ENCODE measurements at places on chromosomes 12 and 14. TPM values are rescaled to one million over a fixed set of nuclear protein-coding genes. Genes with fewer than 3 reads are reported as not detected.

Gene RHEBL1
- 3.2 TPM for polyA plus RNA-seq

Gene RHNO1
- 48.4 TPM for polyA plus RNA-seq

Gene TMEM132D
- polyA plus RNA-seq: not detected

Gene TRHDE
- polyA plus RNA-seq: not detected

Gene C1R
- not detected for polyA plus RNA-seq

Gene PZP
- polyA plus RNA-seq: not detected

Gene GPX2
- not detected for polyA plus RNA-seq

Gene PLEKHG3
- 4.7 TPM for polyA plus RNA-seq

Gene C14orf132
- polyA plus RNA-seq: 0.04 TPM

Gene KRT85
- not detected for polyA plus RNA-seq

Gene IFI27L1
- 9.1 TPM for polyA plus RNA-seq

Gene SLC22A17
- 0.49 TPM for polyA plus RNA-seq

Gene KRT8
- not detected for polyA plus RNA-seq

Gene ASCL1
- not detected for polyA plus RNA-seq

Gene NFE2
- polyA plus RNA-seq: 0.44 TPM

Gene LMO3
- polyA plus RNA-seq: not detected

Gene OVCH1
- not detected for polyA plus RNA-seq

Gene PGF
- not detected for polyA plus RNA-seq

Gene OR6C70
- polyA plus RNA-seq: not detected

Gene PIANP
- not detected for polyA plus RNA-seq

Gene SDSL
- 0.43 TPM for polyA plus RNA-seq

Gene ART4
- polyA plus RNA-seq: not detected

Gene DAO
- not detected for polyA plus RNA-seq

Gene TPPP2
- not detected for polyA plus RNA-seq

Gene SIRT4
- polyA plus RNA-seq: 0.74 TPM

Gene NACA
- 1,127 TPM for polyA plus RNA-seq

Gene CDH24
- polyA plus RNA-seq: 0.09 TPM

Gene PPP1R1A
- polyA plus RNA-seq: not detected

Gene BDKRB2
- not detected for polyA plus RNA-seq

Gene ARHGAP9
- polyA plus RNA-seq: 129 TPM

Gene KRT75
- polyA plus RNA-seq: not detected

Gene PPFIA2
- not detected for polyA plus RNA-seq

Gene SERPINA12
- polyA plus RNA-seq: not detected

Gene OR6C74
- not detected for polyA plus RNA-seq

Gene SYT10
- not detected for polyA plus RNA-seq

Gene MGP
- not detected for polyA plus RNA-seq

Gene GPR65
- polyA plus RNA-seq: 12.1 TPM

Gene KRT74
- not detected for polyA plus RNA-seq

Gene BAZ2A
- 46.9 TPM for polyA plus RNA-seq

Gene APOF
- polyA plus RNA-seq: not detected

Gene CCDC175
- polyA plus RNA-seq: not detected

Gene ST8SIA1
- polyA plus RNA-seq: not detected

Gene OAS2
- polyA plus RNA-seq: 44.7 TPM

Gene MORN3
- 0.24 TPM for polyA plus RNA-seq

Gene R3HDM2
- polyA plus RNA-seq: 19.2 TPM

Gene KLHL33
- polyA plus RNA-seq: 0.10 TPM

Gene FIGNL2
- polyA plus RNA-seq: not detected

Gene NANOG
- not detected for polyA plus RNA-seq

Gene RPS26
- polyA plus RNA-seq: 1,297 TPM

Gene TMPRSS12
- not detected for polyA plus RNA-seq

Gene IFNG-AS1
- polyA plus RNA-seq: 21.1 TPM

Gene CD163L1
- polyA plus RNA-seq: not detected

Gene ESPL1
- polyA plus RNA-seq: not detected
